ENCODE measurements at places on chromosomes 13 and 19.

DNA sequence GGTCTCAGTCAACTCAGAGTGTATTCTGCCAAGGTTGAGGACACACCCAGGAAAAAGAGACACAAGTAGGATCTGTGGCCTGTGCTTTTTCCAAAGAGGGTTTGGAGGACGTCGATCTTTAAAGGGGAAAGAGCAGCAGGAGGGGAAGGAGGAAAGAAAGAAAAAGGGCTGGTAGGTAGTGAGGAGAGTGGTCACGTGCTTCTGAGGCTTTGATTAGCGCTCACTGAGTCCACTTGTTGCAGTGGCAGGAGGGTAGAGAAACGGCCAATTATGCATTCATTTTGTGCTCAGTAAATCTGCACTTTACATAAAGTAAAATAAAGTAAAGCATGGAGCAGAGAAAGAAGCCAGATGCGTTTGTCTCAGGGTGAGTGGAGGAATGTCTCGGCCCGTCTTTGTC, 126.0 kb upstream of the VSTM2B start:
- no peak for DNase-seq

DNA sequence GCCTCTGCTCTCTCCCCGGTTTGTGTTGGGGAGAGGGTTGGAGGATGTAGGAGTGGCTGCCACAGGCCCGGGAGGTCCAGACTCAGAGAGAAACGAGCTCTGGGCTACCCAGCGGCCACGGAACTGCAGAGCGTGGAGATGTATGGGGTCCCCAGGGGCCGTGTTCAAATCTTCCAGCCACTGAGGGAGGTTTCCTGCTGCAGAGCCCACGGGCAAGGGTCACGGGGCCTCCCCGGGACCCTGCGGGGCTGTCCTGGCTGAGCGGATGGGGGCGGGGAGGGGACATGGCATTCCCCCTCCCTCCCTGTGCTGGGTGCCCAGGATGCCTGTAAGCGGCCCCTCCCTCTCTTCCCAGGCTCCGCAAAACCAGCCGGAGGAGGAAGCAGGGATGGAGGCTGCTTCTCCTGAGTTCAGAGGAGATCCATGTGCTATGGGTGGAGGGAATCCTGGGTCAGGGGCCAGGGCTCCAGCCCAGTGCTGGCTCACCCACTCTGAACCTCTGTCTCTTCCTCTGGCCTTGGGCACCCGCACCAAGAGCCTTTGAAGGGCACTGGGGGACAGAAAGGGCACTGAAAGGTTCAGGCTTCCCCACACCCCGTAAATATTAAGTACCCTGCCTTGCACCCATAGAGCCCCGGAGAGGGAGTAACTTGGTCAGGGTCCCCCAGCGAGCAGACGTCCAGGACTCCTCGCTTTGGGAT, 22.6 kb downstream of the SMIM24 start:
- DNase-seq, result no peak

GRCh38 chr19:47885067-47885463, 1.1 kb downstream of the SULT2A1 start:
- DNase-seq, result no peak

DNA sequence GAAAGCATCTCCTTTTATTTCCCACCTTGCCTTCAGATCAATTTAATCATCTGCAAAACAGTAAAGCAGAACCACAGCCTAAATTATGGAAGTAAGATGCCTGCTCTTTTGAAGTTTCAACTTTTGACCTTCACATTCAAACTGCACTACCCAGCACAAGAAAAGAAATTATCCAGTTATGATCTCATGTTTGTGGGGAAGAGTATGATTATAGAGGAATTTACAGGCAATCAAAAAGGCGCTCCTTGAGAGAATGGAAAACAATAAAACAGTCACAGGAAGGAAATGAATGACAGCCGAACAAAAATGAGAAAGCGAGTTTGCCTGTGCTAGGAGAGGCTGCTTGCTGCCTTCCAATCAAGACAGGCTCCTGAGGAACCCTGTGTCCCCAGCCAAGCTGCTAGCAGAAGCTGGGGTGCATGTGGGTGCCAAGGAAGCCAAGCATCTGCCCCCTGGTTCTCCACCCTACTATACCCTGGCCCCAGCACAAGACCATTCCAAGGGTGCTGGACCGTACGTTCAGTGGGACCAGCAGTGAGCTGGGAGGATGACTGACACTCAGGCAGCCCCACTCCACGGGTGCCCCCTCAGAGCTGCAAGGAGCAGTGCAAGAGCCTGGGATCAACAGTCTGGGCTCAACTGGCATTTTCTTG, 47.8 kb downstream of the PEPD start:
- DNase-seq, result no peak

DNA sequence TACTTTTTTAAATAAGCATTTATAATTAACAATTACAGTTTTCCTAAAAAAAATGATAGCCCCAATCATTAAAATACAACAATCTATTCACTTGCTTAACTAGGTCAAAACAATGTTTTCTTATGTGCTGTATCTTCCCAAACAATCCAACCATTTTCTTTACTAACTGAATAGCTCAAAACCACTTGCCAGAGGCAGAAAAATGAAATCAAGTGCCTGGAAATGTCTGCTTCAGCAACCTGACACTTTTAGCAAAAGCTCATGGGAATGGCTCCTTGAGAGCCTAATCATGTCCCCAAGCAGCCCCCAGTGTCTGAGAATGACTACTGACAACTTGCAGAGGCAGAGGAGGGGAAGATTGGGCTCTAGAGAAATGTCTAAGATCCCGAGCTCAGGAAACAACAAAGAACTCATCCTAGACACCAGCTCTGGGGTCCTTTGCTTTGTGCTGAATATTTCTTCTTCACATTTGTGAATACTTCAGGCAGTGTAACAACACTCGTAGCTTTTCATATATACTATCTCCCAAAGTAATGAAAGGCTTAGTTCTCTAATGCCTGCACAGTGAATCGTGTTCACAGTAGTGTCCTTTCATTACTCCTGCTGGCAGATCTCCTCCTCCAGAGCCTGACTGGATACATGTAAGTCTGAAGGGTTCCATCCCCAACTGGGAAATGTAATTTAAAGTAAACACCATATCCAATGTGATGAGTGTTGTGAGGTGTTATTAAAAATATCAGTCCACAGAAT, 280.0 kb downstream of the LHFPL6 start:
- DNase-seq, result no peak

- no peak for DNase-seq
These were observed 2301.2 kb downstream of the PCDH9 start for GRCh38 chr13:64928696-64929499.

GRCh38 chr13:32969516-32969941, 46.7 kb upstream of the KL start:
- DNase-seq, result no peak

- no peak for DNase-seq
These were observed 23.8 kb downstream of the ONECUT3 start for GRCh38 chr19:1777149-1777548.

GRCh38 chr13:46354156-46355087, 32.6 kb downstream of the RUBCNL start:
- DNase-seq, result no peak

DNA sequence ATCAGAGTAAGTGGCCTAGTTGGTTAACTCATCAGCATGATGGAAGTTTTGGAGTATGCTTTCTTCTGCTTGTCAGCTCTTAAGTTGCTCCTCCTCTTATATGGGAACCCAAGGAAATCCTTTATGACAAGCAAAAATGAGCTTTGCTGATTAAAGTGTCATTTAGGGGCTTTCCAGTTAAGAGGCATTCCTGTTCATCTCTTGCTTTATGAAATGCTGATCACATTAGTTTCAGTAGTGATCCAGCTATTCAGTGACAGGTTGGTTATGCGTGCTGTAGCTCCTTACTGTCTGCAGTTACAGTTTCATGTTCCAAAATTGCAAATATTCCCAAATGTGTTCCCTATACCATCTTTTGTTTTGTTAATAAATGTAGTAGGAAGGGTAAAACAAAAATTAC, 146.6 kb downstream of the CDK8 start:
- DNase-seq, result no peak

- DNase-seq, result no peak
These were observed 219 bp upstream of the FSTL3 start for GRCh38 chr19:676007-676338.

DNA sequence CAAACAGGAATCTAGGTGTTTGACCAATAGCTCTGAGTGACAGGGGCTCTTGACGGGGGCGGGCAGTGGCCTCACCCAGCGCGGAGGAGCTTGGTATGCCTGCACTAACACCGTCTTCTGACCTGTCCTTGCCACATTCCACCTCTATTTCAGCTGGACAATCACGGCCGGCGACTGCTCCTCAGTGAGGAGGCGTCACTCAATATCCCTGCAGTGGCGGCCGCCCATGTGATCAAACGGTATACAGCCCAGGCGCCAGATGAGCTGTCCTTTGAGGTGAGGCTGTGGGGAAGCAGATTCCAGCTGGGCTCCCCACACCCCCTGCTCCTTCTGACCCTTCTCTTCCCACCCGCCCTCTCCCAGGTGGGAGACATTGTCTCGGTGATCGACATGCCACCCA, 4.7 kb downstream of the ARHGAP33 start:
- DNase-seq, result no peak

GRCh38 chr13:33053397-33054066, 37.3 kb downstream of the KL start:
- DNase-seq, result no peak

DNA sequence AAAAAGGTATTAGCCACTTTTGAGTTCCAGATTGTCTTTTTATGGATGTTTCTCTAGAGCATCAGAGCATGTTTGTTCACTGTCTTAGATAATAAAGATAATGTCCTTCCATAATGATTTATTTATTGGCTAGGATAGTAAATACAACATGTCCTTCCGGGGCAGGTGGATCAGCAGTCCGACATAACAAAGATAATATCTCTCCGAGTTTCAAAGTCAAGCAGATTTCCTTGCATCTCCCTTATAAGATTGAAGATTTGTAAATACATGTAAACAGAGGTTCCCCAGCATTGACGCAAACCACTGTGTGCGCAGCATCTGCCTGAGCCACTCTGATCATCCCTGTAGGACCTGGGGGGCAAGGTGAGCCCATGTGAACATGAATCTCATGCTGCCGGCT, 8.8 kb upstream of the KLK15 start:
- no peak for DNase-seq

- DNase-seq, result no peak
These were observed 53.5 kb downstream of the KATNAL1 start for GRCh38 chr13:30253830-30254229.

DNA sequence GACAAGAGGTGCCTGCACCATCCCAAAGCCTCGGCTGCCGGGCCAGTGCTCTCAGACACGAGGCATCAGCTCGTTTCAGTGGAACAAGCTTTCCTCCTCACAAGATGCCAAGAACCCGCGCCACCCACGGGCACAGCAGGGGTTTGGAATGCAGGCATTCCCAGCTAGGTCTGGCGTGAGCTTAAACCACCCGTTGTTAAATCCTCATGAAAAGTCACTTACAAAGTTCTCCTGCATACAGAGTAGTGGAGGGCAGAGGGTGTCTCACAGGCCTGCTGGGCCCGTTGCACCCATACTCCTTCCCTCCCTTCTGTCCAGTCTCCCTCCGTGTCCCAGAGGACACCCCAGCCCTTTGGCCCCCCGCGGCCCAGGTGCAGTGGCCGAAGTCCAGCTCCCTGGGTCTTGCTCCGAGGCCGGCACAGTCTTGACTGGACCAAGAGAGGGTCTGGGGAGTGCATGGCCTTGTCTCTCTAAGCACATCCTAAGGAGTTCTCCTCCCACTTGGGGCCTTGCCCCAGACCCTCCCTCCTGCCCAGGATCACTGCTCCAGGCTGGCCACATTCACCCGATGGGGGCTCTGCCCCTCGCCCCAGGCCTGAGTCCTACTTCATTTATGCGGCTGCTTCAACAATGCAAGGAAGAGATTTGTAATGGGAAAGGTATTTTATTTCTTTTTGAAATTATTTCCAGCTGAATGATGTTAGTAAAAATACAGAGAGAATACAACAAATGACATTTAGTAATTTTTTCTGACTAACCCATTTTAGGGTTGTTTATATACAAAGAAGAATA, 35.2 kb upstream of the GRTP1 start:
- no peak for DNase-seq

- no peak for DNase-seq
These were observed 24.8 kb upstream of the SLC46A3 start for GRCh38 chr13:28743499-28744083.

GRCh38 chr13:75407998-75408397, 74.0 kb downstream of the TBC1D4 start:
- DNase-seq, result no peak

DNA sequence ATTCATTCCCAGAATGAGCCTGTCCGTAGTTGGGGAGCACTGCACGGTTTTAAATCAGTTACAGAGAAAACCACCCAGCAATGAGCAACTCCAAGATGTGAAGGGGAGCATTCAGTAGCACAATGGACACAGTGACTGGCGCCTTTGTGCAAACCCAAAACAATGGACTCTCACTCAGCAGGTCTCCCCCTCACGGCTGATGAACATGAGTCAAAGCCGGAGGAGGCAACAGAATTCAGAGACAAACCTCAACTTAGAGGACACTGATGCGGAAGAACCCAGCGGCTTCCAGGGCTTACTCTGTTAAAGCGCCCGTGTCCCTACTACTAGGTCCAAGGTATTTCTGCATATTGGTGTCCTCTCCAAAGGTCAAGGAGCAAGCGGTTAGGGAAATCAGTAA, 17.7 kb downstream of the PLEKHF1 start:
- no peak for DNase-seq

DNA sequence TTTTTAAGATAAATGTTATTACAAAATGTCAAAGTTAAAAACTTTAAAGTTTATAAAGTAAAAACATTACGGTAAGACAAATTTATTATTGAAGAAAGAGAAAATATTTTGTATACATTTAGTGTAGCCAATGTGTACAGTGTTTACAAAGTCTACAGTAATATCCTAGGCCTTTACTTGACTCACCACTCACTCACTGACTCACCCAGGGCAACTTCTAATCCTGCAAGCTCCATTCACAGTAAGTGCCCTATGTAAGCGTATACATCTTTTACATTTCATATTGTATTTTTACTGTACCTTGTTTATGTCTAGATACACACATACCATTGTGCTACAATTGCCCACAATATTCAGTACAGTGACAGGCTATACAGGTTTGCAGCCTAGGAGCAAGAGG, 448.2 kb downstream of the KCTD12 start:
- no peak for DNase-seq

DNA sequence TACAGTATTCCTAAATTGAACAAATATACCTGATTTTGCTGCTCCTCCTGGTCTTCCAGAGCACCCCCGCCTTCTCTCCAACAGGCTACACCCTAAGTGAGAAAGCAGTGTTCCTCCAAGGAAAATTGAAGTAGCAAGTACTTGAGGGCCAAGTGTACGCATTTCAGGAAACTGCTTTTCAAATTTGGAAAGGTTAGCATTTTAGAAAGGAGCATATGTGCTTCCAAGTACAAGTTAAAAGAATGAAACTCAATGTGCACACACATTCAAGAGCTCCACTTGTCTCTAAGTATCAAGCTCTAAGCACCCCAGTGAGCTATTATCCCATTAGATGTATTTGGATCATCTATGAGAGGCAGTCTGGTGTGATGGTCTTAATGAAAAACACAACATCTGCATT, 25.8 kb downstream of the LHFPL6 start:
- no peak for DNase-seq

DNA sequence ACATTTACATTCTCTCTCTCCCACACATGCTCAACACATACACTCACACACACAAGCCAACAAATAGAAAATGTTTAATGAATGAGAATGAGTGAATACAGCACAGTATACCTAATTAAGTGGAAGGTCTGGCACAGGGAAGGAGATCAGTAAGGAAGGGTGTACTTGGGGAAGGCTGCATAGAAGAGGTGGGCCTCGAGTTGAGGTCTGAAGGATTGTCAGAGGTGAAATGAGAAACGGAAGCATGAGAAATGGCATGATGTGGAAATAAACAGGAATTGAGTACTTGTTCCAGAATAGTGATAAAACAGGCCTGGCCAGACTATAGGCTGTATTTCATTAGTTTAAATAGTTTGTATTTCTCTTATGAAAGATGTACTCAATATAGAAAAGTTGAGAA, 136.2 kb downstream of the FLT1 start:
- DNase-seq, result no peak

- no peak for DNase-seq
These were observed 50.0 kb downstream of the FRY start for GRCh38 chr13:32081591-32081990.

All from thoracic aorta (tissue), 2 donors.